T-cell (primary cell): ENCODE measurements at places on chromosomes 7 and 10.

GRCh38 chr7:101031082-101031481, 11.2 kb downstream of the MUC17 start:
- no peaks in the 10 kb centered on the region for H3K27me3 ChIP-seq
- no peak overlapping the region for H3K4me3 ChIP-seq
- no peak overlapping the region for H3K27ac ChIP-seq
- H3K4me1 ChIP-seq, result no peaks in the 10 kb centered on the region
- DNase-seq, result no peak
- H3K36me3 ChIP-seq, result no peaks in the 10 kb centered on the region

GRCh38 chr7:105688617-105689016, 107.3 kb upstream of the EFCAB10 start:
- H3K27me3 ChIP-seq, result no peaks in the 10 kb centered on the region
- no peak for DNase-seq
- H3K27ac ChIP-seq, result no peak overlapping the region
- no peak overlapping the region for H3K4me3 ChIP-seq

DNA sequence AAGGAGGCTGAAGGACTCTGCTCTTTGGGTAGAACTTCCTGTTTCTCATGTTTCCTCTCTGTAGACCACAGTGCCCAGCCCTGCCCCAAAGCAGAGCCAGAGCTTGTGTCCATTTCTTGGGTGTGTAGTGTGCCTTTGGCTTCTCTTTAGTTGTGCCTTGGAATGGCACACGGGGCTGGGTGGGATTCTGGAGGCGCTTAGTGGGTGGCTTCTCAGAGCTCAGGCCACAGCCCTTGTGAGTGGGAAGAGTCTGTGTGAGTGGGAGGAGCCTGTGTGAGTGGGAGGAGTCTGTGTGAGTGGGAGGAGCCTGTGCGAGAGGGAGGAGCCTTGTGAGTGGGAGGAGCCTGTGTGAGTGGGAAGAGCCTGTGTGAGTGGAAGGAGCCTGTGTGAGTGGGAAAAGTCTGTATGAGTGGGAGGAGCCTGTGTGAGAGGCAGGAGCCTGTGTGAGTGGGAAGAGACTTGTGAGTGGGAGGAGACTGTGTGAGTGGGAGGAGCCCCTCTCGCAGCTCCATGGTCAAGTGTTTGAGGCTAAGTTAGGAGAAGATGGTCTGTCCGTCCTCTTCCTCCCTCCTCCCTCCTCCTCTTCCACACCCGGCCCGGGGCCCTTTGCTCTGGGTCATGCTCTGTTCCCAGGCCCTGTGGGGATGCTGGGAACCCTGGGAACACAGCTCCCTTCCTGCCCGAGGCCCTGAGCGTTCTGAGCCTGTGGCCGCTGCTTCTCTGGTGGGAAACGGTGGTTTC, 153.0 kb downstream of the GRK5 start:
- no peak overlapping the region for H3K4me3 ChIP-seq
- H3K4me1 ChIP-seq, result no peaks in the 10 kb centered on the region
- DNase-seq, result no peak
- no peaks in the 10 kb centered on the region for H3K36me3 ChIP-seq
- H3K27ac ChIP-seq, result no peak overlapping the region

DNA sequence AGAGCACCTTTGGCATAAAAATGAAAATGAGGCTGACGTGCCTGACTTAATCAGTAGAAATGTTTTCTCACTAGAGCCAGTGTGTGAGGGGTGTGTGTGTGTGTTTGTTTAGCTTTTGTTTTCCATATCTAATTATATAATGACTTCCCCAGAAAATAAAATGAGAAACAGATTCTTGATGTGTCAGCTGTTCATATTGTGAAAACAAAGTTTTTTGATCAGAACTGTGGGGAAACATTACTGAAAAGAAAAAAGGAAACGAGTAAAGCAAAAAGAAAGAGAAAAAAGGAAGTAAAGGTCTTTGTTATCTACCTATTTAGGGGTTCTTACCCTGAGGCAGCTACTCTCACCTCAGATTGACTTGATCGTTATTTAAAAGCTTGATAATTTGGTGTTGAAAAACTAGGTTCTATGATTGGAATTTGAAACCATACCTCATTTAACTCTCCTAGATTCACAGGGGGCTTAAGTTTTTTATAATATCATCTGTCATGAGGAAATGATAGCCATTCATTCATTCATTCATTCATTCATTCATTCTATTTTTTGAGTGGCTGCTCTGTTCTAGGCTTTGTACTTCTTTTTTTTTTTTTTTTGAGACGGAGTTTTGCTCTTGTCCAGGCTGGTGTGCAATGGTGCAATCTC, 58.0 kb downstream of the CREM start:
- no peak overlapping the region for H3K4me3 ChIP-seq
- no peaks in the 10 kb centered on the region for H3K4me1 ChIP-seq
- DNase-seq, result no peak
- no peaks in the 10 kb centered on the region for H3K36me3 ChIP-seq
- no peak overlapping the region for H3K27ac ChIP-seq

- H3K4me1 ChIP-seq, result no peaks in the 10 kb centered on the region
- no peak for DNase-seq
- no peak overlapping the region for H3K27ac ChIP-seq
- no peak overlapping the region for H3K4me3 ChIP-seq
- no peaks in the 10 kb centered on the region for H3K36me3 ChIP-seq
Measured at GRCh38 chr7:18003286-18003994, 24.2 kb downstream of the PRPS1L1 start.

GRCh38 chr7:15315678-15316077, 246.1 kb downstream of the AGMO start:
- H3K4me3 ChIP-seq, result no peak overlapping the region
- no peaks in the 10 kb centered on the region for H3K36me3 ChIP-seq
- H3K27me3 ChIP-seq, result no peaks in the 10 kb centered on the region
- H3K27ac ChIP-seq, result no peak overlapping the region
- H3K4me1 ChIP-seq, result no peaks in the 10 kb centered on the region

- no peak overlapping the region for H3K27ac ChIP-seq
- H3K4me1 ChIP-seq, result no peaks in the 10 kb centered on the region
- no peak for DNase-seq
- no peaks in the 10 kb centered on the region for H3K36me3 ChIP-seq
- no peak overlapping the region for H3K4me3 ChIP-seq
Measured at GRCh38 chr10:23478570-23478969, 39.7 kb downstream of the OTUD1 start.

GRCh38 chr7:45180084-45180986, 22.7 kb downstream of the RAMP3 start:
- no peaks in the 10 kb centered on the region for H3K4me1 ChIP-seq
- no peak overlapping the region for H3K27ac ChIP-seq
- DNase-seq, result no peak
- no peak overlapping the region for H3K4me3 ChIP-seq
- no peaks in the 10 kb centered on the region for H3K27me3 ChIP-seq

- no peaks in the 10 kb centered on the region for H3K27me3 ChIP-seq
- DNase-seq, result no peak
- H3K4me3 ChIP-seq, result peak overlapping the region; percentile 80
- H3K4me1 ChIP-seq, result peaks cover 8% of the 10 kb centered on the region
- H3K27ac ChIP-seq, result peak overlapping the region; percentile 82
Measured at GRCh38 chr7:150406312-150406566, 27.1 kb downstream of the ZNF775 start.

- no peak overlapping the region for H3K4me3 ChIP-seq
- peaks cover 4% of the 10 kb centered on the region for H3K36me3 ChIP-seq
- peaks cover 11% of the 10 kb centered on the region for H3K4me1 ChIP-seq
Measured at GRCh38 chr7:56048245-56048644, 3.0 kb downstream of the PSPH start.

GRCh38 chr7:126702242-126703016, 550.3 kb downstream of the GRM8 start:
- no peak overlapping the region for H3K27ac ChIP-seq
- H3K4me1 ChIP-seq, result no peaks in the 10 kb centered on the region
- DNase-seq, result no peak
- no peak overlapping the region for H3K4me3 ChIP-seq

- no peak overlapping the region for H3K27ac ChIP-seq
- H3K4me1 ChIP-seq, result no peaks in the 10 kb centered on the region
- no peaks in the 10 kb centered on the region for H3K27me3 ChIP-seq
- H3K36me3 ChIP-seq, result no peaks in the 10 kb centered on the region
- no peak for DNase-seq
- no peak overlapping the region for H3K4me3 ChIP-seq
Measured at GRCh38 chr7:131255242-131255641, 72.4 kb upstream of the MKLN1 start.

- H3K27ac ChIP-seq, result no peak overlapping the region
- no peaks in the 10 kb centered on the region for H3K27me3 ChIP-seq
- no peak overlapping the region for H3K4me3 ChIP-seq
- no peaks in the 10 kb centered on the region for H3K4me1 ChIP-seq
- no peak for DNase-seq
Measured at GRCh38 chr7:22633286-22633953, 93.6 kb upstream of the IL6 start.

GRCh38 chr7:95432606-95433005, 2.2 kb downstream of the PON2 start:
- H3K4me3 ChIP-seq, result no peak overlapping the region
- no peak for DNase-seq
- no peaks in the 10 kb centered on the region for H3K36me3 ChIP-seq
- no peak overlapping the region for H3K27ac ChIP-seq
- peaks cover 13% of the 10 kb centered on the region for H3K4me1 ChIP-seq
- H3K27me3 ChIP-seq, result no peaks in the 10 kb centered on the region

- no peak for DNase-seq
- no peak overlapping the region for H3K4me3 ChIP-seq
- no peaks in the 10 kb centered on the region for H3K36me3 ChIP-seq
- H3K4me1 ChIP-seq, result peaks cover 11% of the 10 kb centered on the region
- H3K27ac ChIP-seq, result no peak overlapping the region
Measured at GRCh38 chr7:90595342-90595800, 750 bp upstream of the CDK14 start.

- H3K4me3 ChIP-seq, result peak overlapping the region; percentile 86
- H3K4me1 ChIP-seq, result peaks cover 12% of the 10 kb centered on the region
- H3K36me3 ChIP-seq, result no peaks in the 10 kb centered on the region
Measured at GRCh38 chr10:78028438-78029268, 662 bp downstream of the POLR3A start.

GRCh38 chr7:19121977-19122588, 4.6 kb upstream of the TWIST1 start:
- H3K4me3 ChIP-seq, result no peak overlapping the region
- no peaks in the 10 kb centered on the region for H3K36me3 ChIP-seq
- no peak for DNase-seq
- H3K4me1 ChIP-seq, result no peaks in the 10 kb centered on the region
- peaks cover 11% of the 10 kb centered on the region for H3K27me3 ChIP-seq
- H3K27ac ChIP-seq, result no peak overlapping the region

DNA sequence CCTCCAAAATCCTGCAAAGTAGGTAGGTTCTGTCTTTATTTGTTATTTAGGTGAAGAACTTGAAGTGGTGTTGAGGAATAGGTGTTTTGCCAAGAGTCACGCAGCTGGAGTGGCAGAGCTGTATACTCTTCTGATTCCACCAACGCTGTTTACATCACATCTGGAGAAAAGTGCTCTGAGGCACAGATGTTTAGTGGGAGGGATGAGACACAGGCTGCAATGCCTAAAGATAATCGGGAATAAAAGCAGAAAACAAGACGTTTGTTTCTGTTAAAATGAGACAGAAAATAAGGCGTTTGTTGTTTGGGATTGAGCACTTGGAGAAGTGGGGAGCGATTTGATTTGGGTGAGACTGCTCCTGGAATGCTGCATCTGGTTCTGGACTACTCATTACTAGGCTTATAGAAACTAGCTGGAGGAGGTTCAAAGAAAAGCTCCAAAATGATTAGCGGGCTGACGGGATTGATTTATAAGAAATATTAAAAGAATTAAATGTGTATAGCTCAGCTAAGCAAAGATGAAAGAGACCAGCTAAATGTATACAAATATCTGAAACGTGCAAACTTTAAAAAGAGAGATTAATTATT, 54.3 kb downstream of the TRUB1 start:
- H3K4me3 ChIP-seq, result no peak overlapping the region
- H3K27me3 ChIP-seq, result no peaks in the 10 kb centered on the region
- H3K27ac ChIP-seq, result no peak overlapping the region
- no peak for DNase-seq
- H3K4me1 ChIP-seq, result no peaks in the 10 kb centered on the region

GRCh38 chr7:78057571-78057970, 259.0 kb downstream of the PHTF2 start:
- no peaks in the 10 kb centered on the region for H3K27me3 ChIP-seq
- no peak for DNase-seq
- no peaks in the 10 kb centered on the region for H3K4me1 ChIP-seq
- H3K4me3 ChIP-seq, result no peak overlapping the region
- H3K36me3 ChIP-seq, result no peaks in the 10 kb centered on the region
- H3K27ac ChIP-seq, result no peak overlapping the region

GRCh38 chr10:53904506-53905241, 896.4 kb downstream of the PCDH15 start:
- no peaks in the 10 kb centered on the region for H3K27me3 ChIP-seq
- no peak overlapping the region for H3K27ac ChIP-seq
- H3K4me1 ChIP-seq, result no peaks in the 10 kb centered on the region
- no peaks in the 10 kb centered on the region for H3K36me3 ChIP-seq

- no peaks in the 10 kb centered on the region for H3K27me3 ChIP-seq
- no peak for DNase-seq
- peaks cover 38% of the 10 kb centered on the region for H3K4me1 ChIP-seq
- no peaks in the 10 kb centered on the region for H3K36me3 ChIP-seq
- no peak overlapping the region for H3K4me3 ChIP-seq
- H3K27ac ChIP-seq, result no peak overlapping the region
Measured at GRCh38 chr10:32349968-32350738, 3.2 kb upstream of the EPC1 start.

DNA sequence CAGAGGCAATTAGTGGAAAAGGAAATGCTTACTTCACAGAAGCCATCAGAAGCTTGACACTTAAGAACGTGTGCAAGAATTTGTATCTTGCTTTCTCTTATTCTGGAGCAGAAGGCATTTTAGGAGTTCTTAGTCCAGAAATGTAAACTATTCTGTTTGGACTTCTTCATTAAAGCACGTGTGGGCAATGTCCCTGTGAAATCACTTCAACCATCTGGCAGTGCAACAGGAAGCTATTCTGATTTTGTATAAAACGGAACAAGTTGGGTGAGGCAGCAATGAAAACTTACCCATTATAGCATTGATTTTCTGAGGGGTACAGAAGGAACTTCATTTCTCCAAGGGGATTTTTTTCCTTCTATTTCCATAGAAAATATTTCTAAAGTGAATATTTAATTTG, 21.3 kb upstream of the ARHGAP21 start:
- no peak for DNase-seq
- no peaks in the 10 kb centered on the region for H3K4me1 ChIP-seq
- H3K27me3 ChIP-seq, result no peaks in the 10 kb centered on the region
- no peak overlapping the region for H3K27ac ChIP-seq

GRCh38 chr7:155090684-155091083, 20.6 kb downstream of the HTR5A start:
- no peak for DNase-seq
- no peak overlapping the region for H3K27ac ChIP-seq
- H3K36me3 ChIP-seq, result no peaks in the 10 kb centered on the region
- no peak overlapping the region for H3K4me3 ChIP-seq
- no peaks in the 10 kb centered on the region for H3K4me1 ChIP-seq
